Thyroid gland (tissue), 4 donors: ENCODE measurements at places on chromosomes 2 and 18. TPM values are rescaled to one million over a fixed set of nuclear protein-coding genes. Genes with fewer than 3 reads are reported as not detected.

GRCh38 chr18:55861266-55861665 is 273.3 kb upstream of the TCF4 start:
- DNase-seq = peak; percentile 5
- no peak overlapping the region for H3K4me3 ChIP-seq
- no peak overlapping the region for H3K27ac ChIP-seq
- H3K4me1 ChIP-seq = no peaks in the 10 kb centered on the region
- no peaks in the 10 kb centered on the region for H3K36me3 ChIP-seq
- no peaks in the 10 kb centered on the region for H3K27me3 ChIP-seq

GRCh38 chr2:36277146-36277808 is 78.3 kb upstream of the CRIM1 start:
- DNase-seq = no peak
- no peak overlapping the region for H3K4me3 ChIP-seq
- no peaks in the 10 kb centered on the region for H3K27me3 ChIP-seq
- no peaks in the 10 kb centered on the region for H3K36me3 ChIP-seq
- no peaks in the 10 kb centered on the region for H3K4me1 ChIP-seq

- no peak overlapping the region for H3K4me3 ChIP-seq
- H3K36me3 ChIP-seq = no peaks in the 10 kb centered on the region
Measured at GRCh38 chr2:28343971-28344715, 48.5 kb upstream of the FOSL2 start.

DNA sequence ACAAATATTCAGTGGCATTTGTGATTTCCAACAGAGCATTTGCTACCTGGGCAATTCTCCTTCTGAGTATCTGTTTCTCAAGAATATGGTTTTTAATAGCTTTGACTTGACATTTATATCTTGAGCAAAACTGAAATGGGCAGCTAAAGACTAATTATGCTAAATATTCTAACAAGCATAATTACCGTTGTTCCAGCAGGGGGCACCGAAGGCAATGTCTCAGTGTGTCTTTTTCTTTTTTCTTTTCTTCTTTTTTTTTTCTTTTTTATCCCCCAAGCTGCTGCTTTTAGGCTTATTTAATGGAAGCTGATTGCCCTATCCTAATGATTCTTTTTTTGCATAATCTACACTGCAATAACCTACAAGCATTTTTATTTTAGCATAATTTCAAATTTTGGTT is 138.9 kb upstream of the NABP1 start:
- no peaks in the 10 kb centered on the region for H3K36me3 ChIP-seq
- no peak for DNase-seq
- no peaks in the 10 kb centered on the region for H3K27me3 ChIP-seq
- H3K4me1 ChIP-seq = no peaks in the 10 kb centered on the region
- H3K27ac ChIP-seq = no peak overlapping the region

DNA sequence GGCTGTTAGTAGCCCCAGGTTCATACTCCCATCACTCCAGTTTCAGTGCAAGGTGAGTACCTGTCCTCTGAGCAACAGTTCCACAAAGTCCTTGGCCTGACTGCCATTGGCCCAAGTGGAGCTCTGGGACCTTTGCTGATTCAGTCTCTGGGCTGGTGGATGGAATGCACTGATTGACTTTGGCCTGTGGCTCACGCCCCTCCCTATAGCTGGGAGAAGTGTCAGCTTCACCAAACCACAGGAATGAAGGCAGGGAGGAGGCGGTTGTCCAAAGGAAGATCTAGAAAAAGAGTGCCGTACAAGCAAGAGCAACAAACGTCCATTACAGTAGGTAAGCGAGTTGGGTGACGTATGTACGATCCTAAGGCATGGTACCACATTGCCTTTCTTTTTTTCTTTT is 34.0 kb downstream of the QPCT start:
- no peaks in the 10 kb centered on the region for H3K4me1 ChIP-seq
- H3K27ac ChIP-seq = no peak overlapping the region
- DNase-seq = no peak
- H3K4me3 ChIP-seq = no peak overlapping the region
- no peaks in the 10 kb centered on the region for H3K36me3 ChIP-seq

DNA sequence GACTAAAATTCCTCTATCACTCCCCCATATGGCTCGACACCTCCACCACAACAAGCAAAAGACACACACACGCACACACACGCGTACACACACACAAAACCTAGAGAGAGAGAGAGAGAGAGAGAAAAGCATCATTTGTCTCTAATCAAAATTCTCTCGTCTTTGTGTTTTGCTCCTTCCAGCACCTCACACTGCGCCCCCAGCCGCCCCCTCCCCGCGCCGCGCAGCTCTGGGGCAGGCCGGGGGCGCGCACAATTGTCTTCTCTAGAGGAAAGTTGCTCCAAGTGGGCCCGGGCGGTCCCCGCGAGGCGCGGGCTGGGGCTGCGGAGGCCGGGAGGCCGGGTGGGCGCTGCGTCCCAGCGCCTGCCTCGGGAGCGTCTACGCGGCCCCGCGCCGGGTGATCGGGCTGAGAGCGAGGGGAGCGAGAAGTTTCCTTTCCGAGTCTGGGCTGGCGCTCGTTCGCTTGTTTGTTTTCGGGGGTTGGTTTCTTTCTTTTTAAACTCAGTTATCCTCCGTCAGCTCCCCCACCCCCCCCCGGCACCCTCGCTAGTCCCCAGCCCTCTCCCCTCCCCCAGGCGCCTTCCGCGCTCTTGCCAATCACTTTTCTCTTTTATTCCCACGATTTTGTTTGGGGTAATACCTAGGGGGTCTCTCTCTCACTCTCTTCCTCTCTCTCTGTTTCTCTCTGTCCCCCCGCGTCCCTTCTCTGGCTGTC is 4.1 kb downstream of the ZEB2 start:
- no peak for DNase-seq
- H3K36me3 ChIP-seq = no peaks in the 10 kb centered on the region
- H3K4me1 ChIP-seq = no peaks in the 10 kb centered on the region
- H3K4me3 ChIP-seq = peak overlapping the region; percentile 46
- peak overlapping the region; percentile 94 for H3K27ac ChIP-seq

NETO1 gene
- not detected for total RNA-seq

FBXO36 gene
- total RNA-seq = 4.7 TPM
